ENCODE measurements at places on chromosomes 6 and 20. TPM values are rescaled to one million over a fixed set of nuclear protein-coding genes. Genes with fewer than 3 reads are reported as not detected.

The STK35 gene
- 17.2 TPM for total RNA-seq

The DEK gene
- total RNA-seq = 73.8 TPM

The TGM3 gene
- not detected for total RNA-seq

The MAK gene
- total RNA-seq = 0.26 TPM

The ZNF391 gene
- 2.5 TPM for total RNA-seq
